ENCODE measurements at places on chromosomes 6 and 20.

DNA sequence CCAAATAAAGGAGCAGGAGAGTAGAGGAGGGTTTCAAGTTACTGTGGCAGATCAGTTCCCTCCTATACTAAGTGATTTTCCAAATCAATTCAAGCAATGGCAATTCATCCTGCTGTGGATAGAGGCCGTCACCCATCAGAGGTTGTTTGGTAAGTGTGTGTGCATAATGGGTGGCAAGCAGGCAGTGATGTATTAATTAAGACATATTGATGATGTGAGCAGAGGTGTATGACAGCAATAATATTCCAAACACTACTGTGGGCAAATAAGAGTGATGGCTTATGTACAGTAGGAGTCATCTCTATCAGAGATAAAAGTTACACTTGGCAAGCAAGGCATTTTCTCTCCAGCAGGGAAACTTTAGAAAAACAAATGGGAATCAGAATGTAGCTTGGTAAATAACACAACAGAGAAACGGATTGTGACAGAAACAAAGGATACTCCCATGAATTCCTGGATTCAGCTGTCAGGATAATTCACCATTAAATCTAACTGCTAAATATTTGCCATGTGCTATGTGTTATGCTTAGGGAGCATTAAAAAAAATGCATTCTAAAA, 196.3 kb downstream of the KHDC1L start:
- no peak for DNase-seq

GRCh38 chr6:37311741-37312473, 41.9 kb upstream of the RNF8 start:
- no peak for DNase-seq

GRCh38 chr6:116289876-116290275, 10.1 kb upstream of the TSPYL1 start:
- no peak for DNase-seq

- no peak for DNase-seq
These were observed 944 bp upstream of the C6orf136 start for GRCh38 chr6:30645989-30646388.

DNA sequence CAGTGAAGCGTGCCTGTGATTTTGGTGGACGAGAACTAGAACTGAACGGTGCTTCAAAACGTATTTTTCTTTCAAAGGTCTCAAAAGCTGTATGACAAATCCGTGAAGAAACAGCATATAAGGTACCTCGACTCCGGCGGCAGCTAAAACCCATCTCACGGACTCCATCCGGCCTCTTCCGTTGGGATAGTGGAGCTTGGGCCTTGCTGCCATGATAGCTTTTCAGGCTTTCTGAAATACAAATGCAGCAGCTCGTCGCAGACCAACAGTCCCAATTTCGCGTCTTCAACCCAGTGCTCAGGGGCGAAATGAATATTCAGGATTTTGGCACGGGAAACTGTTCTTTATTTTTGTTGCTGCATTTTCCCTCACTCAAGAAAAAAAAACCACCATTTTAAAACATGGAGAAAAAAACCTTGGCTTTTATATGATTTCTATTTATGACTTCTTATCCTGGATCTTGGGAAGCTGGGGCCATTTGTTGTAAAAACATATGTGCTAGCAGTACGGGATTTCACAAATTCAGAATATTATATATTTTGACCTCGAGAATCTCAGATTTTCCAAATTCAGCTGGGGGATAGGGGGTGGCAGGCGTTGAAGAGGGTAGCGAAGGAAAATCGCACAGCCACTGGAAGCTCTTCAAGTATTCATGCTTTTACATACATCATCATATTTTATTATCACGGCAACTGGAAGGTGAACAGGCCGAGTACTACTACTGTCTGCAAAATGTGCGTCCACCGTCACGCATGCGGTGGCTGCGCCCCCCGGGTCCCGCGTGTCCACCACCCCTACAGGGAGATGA, 849 bp downstream of the GSTA4 start:
- DNase-seq, result no peak

DNA sequence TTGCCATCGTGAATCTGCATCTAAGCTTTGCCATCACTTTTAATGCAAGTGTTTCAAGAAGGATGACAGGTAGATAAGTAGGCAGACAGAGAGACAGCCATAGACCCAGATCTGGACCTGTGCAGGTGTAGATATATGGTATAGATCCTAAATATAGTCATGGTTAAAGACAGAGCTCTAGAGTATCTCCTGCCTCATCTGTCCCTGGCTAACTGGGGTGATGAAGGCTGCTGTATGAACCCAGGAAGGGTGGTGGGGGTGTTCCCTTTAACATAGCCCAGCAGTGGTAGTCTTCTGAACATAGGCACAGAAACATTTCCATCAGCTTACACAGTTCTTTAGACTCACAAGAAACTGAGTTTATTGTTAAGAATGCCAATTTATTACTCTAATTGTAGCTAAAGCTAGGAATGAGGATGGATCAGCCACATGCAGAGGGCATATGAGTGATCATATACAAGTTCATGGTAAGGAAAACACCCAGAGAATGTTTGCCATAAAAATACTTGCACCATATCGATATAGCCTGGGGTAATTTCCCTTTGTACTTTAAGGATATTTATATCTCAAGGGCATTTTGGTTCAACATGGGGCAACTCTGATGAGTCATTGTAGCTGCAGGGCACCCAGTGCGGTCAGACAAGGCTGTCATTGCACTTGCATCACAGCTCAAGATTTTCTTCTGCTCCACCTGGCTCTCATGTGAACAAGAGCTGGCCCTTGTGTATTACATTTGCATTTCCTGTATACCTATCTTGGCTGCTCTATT, 587.2 kb downstream of the EPM2A start:
- DNase-seq, result no peak

GRCh38 chr6:19995575-19996257, 158.5 kb downstream of the ID4 start:
- DNase-seq, result no peak

- no peak for DNase-seq
These were observed 94.1 kb downstream of the CDH22 start for GRCh38 chr20:46213946-46214823.

DNA sequence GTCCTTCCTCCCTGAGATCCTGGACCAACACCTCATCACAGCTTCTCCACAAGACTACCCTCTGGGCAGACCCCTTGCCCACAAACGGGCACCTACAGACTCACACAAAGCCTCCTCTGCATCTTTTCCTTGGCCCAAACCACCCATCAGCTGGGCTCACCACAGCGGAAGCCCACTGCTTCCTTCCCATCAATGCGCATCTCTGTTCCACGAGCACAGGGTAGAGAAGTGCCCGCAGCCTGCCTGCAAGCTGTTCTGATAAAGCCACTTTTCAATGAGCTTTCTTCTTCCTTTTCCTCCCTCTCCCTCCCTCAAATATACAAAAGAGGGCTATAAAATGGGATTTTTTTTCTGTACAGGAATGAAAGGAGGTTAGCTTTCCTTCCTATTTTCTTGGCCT, 111.2 kb downstream of the NFATC2 start:
- DNase-seq, result no peak

GRCh38 chr6:107642095-107642860, 152.4 kb downstream of the SOBP start:
- DNase-seq, result no peak

DNA sequence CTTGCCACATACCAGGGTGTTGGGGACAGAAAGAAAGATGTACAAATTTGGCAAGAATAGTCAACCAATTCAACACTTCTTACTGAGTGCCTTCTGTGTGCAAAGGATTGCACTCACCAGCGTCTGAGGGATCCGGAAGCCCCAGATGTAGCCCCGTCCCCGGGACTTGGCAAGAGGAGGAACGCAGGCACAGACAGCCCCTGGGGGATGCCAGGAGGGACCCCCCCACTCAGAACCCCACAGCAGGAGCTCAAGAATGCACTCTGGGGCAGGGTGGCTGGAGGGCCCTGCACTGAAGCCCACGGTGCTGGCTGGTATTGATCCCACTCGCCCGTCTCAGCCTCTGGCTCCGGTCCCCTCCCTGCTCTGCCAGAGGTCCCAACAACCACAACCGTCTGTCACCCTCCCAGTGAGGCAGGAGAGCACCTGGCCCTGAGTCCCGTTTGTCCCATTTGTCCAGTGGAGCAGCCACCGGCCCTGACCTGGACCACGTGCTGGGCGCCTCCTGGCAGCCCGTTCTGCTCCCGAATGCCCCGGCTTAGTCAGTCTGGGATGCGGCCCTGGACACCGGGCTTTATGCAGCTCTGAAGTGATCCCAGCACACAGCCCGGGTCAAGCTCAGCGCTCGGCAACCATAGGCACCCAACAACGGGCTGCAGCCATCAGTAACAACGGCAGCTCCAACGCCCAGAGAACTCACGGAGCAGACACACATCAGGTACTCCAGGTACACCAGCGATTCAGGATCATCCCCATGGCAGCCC, 128.7 kb downstream of the DLL1 start:
- DNase-seq, result no peak

DNA sequence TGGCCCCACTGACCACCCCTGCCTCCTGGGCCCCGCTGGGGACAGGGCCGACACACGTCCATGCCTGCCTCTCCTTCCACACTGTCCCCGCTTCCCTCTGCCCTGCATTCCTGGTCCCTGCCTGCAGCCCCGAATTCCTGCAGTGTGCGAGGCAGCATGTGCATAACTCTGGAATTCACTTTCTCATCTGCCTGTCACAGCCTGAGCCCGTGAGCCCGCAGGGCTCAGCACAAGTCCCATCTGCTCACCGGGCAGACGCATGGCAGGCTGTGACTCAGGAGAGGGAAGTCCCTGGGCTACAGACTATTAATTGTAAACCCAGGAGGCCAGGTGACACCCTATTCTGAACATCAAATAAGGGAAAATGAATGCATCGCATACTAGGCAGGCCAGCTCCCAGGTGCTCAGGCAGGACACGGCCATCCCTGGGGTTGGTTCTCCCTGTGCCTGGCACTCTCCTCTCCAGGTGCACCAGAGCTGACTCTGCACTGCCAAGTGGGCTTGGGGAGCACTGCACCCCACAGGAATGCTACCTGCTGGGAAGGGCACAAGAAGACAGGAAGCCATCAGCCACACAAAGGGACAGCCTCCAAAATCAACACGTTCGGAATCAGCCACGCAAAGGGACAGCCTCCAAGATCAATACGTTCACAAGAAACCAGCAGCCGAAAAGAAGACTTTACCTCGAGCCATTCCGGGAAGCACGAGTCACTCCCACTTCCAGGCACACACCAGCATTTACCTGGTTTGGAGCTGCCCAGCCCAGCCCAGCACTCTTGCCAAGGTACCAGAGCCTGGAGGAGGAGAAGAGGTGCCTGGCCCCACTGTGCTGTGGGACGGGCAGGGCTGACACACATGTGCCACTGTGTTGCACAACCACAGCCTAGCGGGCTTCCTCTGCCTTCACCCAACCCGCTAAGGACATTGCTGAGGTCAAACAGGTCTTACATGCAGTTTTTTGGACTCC, 65.9 kb downstream of the DLL1 start:
- no peak for DNase-seq

GRCh38 chr20:41180599-41181333, 43.4 kb downstream of the PLCG1 start:
- no peak for DNase-seq

DNA sequence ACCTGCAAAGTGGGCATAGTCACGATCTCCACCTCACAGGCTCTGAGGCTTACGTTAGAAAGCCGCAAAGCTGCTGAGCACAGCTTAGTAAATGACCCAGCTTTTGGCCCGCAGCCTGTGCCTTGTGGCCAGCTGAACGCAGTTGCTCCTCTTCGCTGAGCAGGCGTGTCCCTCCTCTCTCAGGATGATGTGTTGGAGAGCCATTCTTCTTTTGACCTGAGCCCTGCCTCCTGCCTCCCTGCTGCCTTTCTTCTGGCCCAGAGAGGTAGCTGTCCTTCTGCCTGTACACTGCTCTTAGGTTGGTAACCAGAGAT, 47.6 kb upstream of the MYL9 start:
- DNase-seq, result no peak

DNA sequence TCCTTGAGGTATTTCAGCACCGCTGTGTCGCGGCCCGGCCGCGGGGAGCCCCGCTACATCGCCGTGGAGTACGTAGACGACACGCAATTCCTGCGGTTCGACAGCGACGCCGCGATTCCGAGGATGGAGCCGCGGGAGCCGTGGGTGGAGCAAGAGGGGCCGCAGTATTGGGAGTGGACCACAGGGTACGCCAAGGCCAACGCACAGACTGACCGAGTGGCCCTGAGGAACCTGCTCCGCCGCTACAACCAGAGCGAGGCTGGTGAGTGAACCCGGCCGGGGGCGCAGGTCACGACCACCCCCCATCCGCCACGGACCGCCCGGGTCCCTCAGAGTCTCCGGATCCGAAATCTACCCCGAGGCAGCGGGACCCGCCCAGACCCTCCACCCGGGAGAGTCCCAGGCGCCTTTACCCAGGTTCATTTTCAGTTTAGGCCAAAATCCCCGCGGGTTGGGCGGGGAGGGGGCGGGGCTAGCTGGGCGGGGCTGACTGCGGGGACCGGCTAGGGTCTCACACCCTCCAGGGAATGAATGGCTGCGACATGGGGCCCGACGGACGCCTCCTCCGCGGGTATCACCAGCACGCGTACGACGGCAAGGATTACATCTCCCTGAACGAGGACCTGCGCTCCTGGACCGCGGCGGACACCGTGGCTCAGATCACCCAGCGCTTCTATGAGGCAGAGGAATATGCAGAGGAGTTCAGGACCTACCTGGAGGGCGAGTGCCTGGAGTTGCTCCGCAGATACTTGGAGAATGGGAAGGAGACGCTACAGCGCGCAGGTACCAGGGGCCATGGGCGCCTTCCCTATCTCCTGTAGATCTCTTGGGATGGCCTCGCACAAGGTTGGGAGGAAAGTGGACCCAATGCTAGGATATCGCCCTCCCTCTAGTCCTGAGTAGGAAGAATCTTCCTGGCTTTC, 693 bp downstream of the HLA-F start:
- DNase-seq, result peak; percentile 58

GRCh38 chr20:8903655-8904605, 165.0 kb upstream of the PLCB4 start:
- DNase-seq, result no peak

DNA sequence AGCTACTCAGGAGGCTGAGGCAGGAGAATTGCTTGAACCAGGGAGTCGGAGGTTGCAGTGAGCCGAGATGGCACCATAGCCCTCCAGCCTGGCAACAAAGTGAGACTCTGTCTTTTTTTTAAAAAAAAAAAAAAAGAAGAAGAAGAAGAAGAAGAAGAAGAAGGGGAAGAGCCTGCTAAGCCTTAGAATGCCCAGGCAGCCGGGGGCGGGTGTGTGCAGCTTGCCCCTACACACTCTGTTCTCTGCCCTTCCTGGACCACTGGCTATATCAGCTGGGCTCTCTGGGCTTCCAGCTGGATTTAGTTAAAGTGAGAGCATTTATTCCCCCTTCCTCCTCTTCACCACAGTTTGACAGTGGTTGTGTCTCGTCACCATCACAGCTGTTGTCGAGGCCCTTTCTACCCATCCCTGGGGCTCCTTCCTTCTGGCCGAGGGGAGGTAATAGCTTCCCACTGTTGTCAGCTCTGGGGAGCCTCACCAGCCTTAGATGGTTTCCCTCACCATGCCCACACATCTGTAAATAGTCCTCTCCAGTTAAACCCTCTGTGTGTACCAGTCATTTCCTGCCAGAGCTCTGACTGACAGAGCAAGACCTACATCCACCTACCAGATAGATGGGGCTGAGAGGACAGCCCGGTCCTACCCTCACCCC, 77.6 kb downstream of the TRERF1 start:
- no peak for DNase-seq

GRCh38 chr6:25586927-25587326, 65.1 kb upstream of the SCGN start:
- DNase-seq, result no peak
